Bronchial epithelial cell (primary cell): ENCODE measurements at places on chromosomes 13 and 19.

DNA sequence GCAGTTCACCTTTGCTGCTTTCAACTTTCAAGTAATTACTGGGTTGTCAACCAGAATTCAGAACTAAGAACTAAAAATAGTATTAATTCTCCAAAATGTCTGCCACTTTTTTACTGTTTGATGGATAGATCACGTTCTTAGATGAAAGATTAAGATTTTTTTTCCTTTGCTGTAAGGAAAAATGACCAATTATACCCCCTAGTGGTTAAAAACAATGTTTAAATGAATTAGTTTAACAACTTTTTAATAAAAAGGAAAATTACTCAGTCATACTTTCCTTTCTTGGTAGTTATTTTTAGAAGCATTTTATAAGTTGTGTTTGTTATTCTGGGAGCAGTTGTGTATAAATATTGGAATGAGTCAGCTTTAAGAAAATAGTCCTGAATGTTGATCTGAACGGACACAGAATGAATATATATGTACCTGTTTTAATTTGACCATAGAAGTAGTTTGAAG is 4.6 kb downstream of the TM9SF2 start:
- no peak for DNase-seq

- DNase-seq: no peak
Measured at GRCh38 chr13:102771298-102772041, 2.1 kb downstream of the TEX30 start.

DNA sequence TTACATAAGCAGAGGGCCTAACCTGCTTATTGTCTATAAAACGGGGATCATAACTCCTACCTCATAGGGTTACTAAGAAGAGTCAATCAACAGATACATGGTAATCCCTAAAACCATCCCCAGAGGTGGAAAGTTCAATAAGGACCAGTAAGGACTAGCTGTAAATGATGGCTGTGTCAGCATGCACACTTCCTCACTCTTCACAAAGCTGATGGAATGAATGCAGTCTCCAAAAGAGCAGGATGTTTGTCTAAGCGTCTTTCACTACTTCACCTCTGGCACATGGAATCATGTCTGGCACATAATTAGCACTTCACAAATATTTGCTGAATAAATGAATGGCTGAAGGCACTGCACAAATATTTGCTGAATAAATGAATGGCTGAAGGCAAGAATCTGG is 134.2 kb downstream of the MIPEP start:
- DNase-seq: peak; percentile 20

GRCh38 chr19:13195678-13196077 is 45.5 kb downstream of the IER2 start:
- DNase-seq: no peak
